ENCODE measurements at places on chromosomes 12 and 14.

DNA sequence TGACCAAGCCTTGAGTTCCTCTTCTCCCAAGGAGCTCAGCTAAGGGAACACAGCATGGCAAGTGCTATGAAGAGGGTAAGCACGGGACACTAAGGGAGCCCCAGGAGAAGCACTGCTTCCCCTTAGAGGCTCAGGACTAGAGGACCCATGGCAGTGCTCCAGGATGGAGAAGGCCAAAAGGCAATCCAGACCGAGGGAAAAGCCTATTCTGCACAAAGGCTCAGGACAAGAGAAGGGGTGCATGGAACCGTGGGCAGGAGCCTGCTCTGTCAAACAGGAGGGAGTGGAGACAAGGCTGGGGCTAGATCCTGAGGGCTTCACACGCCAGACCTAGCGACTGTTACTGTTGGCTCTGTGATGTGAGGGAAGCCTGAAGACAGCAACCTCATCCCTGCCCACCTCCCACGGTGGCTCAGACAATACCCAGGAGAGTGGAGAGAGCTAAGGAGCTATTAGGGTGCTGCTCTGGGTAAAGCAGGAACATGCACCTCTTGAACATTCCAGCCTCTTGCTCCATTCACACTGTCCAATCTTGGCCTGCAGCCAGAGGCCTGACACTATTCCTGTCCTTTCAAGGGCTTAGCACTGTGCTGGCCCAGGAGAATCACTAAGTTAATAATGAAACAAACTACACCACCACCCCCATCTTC, 24.2 kb downstream of the OTUB2 start:
- no peak for DNase-seq

DNA sequence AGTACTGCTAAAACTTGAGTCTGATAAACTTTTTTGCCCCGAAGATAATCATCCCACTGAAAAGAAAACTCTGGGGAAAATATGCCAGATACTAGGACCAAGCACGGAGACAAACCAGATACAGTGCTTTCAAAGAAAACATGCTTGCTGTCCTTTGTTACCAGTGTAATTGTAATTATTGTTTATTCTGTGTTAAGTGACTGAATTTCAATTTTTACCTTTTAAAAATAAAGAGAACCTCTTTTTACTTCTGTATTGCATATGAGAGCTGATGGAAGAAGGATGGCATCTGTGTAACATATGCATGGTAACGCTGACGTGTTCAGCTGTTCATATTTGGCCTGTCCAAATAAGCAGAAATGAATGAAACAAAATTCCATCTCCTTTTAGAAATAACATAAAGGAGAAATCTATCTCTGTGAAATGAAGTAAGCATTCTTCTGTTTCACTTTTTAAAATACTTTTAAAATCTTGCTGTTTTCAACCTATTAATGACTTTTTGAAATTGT, 22.5 kb downstream of the SLC35E3 start:
- DNase-seq = no peak

DNA sequence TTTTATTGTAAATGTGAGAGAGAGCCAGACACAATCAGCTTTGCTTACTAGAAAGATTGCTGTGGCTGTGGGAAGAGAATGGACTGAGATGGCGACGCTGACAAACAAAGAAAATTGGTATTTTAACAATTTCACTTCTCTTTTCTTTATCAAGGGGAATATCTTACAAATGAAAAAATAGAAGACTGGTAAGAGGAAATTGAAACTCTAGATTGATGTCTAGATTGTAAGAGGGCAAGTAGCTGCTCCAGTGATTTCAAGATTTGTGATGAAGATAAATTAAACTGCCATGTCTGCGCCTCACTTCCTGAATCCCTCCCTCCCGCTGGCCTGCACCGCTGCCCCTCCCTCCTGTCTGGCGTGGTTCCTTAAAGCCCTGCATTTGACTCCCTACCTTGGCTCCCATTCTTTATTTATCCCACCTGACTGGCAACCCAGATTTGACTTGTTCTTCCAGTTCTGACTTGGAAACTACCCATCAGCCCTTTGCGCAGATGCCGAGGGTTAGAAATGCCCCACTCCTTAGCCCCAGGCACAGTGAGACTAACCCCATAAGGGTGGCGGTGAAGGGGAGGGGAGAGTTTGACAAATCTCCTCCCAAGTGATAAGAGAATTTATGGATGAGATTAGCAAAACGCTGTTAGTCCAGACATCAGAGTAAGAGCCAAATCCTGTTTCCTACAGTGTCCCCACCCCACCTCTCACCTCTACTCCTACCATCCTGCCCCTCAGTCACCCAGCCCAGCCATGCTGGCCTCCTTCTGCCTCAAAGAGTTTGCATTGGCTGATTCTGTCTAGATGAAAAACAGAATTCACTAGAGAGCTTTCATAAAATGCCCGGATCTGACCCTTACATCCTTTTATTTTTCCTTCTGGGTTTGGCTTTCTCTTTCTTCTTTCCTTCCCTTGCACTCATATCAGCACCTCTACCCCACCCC, 125.3 kb upstream of the ATF7IP start:
- DNase-seq = no peak

- DNase-seq = no peak
These were observed 57.9 kb downstream of the PHETA1 start for GRCh38 chr12:111311011-111311410.

DNA sequence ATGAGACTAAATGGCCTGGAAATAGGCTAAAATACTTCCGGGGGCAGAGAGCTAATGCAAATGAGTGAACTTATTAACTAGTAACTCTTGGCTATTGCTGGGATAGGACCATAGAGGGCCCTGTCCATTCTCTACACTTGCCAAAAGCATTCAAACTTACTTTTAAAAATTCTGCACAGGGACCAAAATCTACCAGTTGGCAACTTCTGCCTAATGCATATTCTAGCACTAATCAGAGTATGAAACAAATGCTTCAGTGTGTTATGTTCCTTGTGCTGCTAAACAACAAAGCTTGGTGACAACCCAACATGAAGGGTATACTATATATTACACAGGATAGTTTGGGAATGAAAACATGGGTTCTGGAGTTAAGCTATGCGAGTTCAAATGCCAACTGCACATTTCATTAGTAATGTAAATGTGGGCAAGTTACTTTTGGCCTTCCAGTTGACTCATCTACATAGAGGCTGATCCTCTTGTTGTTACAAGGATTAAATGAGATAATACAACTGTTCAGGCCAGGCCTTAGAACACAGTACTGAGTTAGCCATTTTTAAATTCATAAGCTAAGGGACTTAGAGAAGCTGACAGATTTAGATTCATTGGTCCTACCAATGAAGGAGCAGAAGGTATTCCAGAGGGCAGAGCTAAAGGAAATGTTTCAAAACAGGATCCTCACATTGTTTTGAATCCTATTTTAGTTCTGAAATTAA, 32.4 kb downstream of the HIGD1C start:
- DNase-seq = no peak

DNA sequence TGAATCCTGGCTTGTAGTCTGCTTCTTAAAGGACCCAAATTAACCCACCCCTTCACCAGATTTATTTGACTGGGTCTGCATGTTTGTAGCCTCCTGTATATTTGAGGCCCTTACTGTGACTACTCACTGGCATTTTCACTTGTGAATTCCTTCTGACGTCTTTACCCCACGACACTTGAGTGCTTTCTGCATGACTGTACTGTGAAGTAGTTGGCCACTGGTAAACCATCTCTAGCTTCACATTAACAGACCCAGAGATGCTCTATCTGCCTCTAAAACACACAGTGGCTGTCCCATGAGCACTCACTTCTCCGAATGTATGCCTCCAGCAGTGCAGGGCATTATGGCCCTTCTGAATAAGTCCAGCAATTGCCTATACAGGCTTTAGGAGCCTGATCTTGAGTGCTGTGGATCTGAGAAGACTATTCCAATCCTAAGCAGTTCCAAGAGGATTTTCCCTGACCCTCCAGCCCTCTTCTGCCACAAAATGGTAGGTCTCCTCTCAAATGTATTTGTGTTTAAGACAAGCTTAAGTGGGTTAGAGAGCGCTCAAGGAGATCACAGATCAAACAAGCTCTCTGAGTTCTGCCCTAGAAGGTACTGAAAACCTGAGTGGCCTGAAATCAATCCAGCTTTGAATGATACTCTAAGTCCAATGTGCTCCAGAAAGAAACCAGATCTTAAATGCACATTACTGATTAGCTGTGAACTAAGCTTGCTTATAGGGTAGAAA, 534.7 kb downstream of the RPS29 start:
- DNase-seq = no peak

DNA sequence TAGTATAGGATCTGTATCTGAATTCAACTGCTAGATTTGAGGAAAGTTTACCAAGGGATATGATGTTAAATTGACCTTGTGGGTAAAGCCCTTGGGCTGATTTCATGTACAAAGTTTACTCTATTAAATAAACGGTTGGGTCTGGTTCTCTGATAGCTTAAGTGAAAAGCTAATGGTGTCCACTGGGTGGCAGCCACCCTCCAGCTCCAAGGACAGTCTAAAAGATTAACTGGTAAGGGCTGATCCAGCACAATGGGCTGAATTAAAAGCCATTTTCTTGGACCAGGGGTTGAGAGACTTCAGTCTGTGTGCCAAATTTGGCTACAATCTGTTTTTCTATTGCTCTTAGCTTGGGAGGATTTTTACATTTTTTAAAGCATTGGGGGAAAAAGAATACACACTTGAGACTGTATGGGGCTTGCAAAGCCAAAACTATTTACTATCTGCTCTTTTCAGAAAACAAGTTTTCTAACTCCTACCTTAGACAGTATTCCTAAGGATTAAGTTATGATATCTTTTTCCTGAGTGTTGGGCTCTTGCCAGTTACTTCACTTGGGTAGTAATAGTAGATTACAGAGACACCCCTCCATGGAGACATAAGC, 116.5 kb downstream of the GPHN start:
- no peak for DNase-seq

- no peak for DNase-seq
These were observed 25.8 kb upstream of the C12orf76 start for GRCh38 chr12:110074089-110074488.

- DNase-seq = no peak
These were observed 468.7 kb upstream of the SOX5 start for GRCh38 chr12:24418157-24418556.

DNA sequence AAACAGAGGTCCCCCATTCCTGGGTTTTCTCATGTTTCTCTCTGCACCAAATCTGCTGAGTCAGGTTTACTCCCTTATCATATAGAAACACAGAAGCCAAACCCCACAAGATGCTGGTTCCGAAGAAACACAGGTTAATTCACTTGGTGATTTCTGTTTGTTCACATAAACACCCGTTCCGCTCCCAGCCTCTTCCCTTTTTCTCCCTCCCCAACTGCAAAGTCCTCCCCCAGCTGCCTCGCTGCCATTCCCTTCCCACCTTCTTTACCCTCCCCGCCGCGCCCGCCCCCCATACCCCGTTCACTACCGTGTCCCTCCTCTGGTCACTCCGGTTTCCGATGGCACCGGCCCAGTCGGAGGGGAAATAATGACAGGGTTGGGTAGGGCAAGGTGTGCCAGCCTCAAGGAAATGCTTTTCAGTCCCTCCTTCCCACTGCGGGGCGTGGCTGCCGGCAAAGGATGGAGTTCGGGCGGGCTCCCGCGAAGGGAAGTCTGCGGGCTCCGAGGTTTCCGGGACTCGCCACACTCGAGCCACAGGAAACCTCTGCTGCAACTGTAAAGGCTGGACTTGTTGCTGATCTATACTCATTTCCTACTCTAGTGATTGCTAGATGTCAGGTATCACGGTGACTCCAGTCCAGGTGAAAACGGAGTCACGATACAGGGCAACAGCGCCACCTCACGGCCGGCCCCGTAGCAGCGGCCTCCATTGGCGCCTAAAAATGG, at the start of gene STYK1:
STYK1 (minus strand) TSS at position 394 of the 726 bp plus-strand sequence. CDS start 39,434 bp downstream, outside the sequence.
- peak; percentile 58 for DNase-seq

- DNase-seq = no peak
These were observed 19.7 kb downstream of the BTBD6 start for GRCh38 chr14:105267820-105268548.

- no peak for DNase-seq
These were observed 197.1 kb upstream of the ABCD2 start for GRCh38 chr12:39816671-39817185.

Measured in stimulated activated CD8-positive, alpha-beta memory T cell treated with anti-CD3 and anti-CD28 coated beads, Interleukin-4, amount 100 ng/mL, for 24 hours (primary cell).